ENCODE measurements at places on chromosomes 7 and 10.
A peak's percentile ranks its signal among the peaks of the same experiment; 100 is the strongest.

- DNase-seq, result no peak
Observed at GRCh38 chr10:129964611-129965424, 744 bp upstream of the EBF3 start.

- DNase-seq, result no peak
Observed at GRCh38 chr10:27716521-27716920, 29.1 kb downstream of the MKX start.

DNA sequence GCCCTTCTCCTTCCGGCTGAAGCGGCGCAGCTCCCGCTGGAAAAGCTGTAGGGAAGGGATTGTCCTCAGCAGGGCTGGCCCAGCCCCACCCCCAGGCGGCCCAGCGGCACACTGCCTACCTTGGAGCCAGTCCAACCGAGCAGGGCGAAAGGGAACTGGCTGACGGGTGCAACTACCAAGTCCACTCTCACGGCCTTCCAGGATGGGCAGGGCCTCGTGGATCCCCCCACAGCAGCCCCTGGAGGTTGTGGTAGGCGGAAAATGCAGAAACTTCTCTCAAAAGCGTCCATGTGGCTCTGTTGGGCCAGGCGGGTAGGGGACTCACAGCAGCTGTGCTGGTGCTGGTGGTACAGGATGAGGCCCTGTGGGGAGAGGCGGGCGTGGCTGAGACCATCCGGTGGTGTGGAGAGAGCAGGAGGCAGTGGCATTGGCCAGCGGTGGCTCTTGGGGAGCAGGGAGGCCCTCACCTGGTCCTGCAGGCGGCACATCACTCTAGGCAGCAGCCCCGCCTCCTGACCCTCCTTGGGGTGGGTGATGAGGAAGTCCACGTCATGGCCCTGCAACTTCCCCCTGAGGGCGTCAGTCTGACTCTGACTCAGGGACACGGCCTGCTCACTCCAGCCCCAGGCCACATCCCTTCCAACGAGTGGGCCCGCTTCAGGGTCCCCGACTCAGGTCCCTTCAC, 8.4 kb upstream of the PGAM2 start:
- DNase-seq, result peak; percentile 68

- no peak for DNase-seq
Observed at GRCh38 chr7:87984088-87984487, 50.0 kb downstream of the ADAM22 start.

DNA sequence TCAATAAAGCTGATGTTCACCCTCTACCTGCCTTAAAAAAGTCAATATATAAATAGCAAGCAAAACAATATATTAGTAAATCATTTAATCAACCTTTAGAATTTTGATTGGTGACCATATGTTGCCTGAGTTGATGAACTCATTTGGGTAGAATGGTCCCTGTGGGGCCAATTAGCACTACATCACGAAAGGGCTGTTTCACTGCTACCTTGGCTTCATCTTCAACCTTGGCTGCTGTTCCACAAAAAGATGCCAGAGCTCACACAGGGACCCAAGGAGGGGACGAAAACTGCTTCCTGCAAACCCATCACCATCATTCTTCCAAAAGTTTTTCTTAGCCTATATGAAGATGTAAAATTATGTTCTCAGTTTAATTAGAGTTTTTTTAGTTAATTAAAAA, 35.4 kb upstream of the HBP1 start:
- no peak for DNase-seq

DNA sequence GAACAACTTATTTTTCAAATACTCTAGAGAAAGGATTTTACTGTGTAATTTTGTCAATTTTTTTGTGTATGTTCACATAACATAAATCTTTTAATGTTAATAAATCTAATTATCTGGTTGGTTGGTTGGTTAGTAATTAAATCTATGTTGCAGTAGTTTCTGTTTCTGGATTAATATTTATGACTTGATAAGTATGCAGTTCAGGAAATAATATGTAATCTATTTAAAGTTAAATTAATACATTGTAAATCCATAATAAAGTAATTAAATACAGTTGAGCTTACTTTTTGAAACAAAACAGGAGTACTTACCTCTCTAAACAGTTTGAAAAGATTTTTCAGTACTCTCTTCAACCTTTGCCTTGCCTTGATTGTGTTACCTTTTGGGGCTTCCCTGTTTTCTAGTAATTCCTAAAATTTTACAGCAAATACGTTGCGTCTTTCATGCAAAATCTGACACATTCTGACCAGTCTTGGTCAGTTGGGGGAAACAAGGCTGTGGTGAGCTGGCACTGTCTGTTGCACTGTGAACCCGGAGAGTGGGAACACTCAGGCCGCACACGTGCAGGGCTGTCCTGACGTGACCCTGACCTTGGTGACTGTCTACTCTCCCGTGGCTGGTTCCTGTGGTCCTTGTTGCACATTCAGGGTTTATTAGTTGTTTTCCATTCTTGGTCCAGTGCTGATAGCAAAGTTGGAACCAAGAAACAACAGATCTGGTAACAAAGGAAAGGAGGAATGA, 45.6 kb upstream of the FGL2 start:
- no peak for DNase-seq

DNA sequence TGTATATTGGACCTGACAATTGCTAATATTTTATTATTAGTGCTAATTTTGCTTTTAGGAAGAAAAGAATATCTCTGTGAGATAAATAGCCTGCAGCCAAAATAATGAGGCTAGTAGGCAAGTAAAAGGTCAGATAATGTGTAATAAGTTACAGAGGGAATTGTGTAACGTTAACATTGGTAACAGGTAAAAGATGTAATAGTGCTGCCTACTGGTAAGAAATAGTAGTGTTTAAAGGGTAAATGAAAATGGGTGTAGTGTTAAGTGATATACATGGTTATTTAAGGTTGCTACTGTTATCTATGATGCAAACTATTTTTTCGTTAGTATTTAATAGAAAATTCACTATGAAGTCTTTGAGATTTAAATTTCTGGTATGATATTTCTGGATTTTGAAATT, 9.2 kb upstream of the FOXP2 start:
- no peak for DNase-seq

GRCh38 chr10:128537834-128538330, 411.7 kb upstream of the MKI67 start:
- DNase-seq, result no peak

DNA sequence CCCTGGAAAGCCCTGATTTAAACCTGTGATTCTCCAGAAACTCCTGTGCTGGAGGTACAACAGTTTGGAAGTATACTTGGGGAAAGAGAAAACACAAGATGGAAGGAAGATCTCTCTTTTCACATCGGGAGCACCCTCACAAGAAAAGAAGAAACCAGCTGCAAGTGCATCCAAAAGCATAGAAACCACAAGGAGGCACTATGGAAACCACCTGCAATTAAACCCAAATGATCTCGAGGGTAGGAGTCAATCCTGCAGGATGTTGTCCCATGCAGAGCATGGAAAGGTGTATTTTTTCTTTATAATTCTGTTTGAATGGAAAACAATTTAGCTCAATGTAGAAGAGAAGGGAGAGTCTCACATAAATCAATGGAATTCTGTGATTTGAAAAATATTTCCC, 210.5 kb downstream of the TWIST1 start:
- DNase-seq, result no peak

- DNase-seq, result no peak
Observed at GRCh38 chr10:78948621-78949030, 120.1 kb upstream of the ZMIZ1 start.

GRCh38 chr7:12210179-12211053, 678 bp upstream of the TMEM106B start:
- DNase-seq, result no peak

GRCh38 chr10:103854686-103855391, 537 bp downstream of the SH3PXD2A start:
- no peak for DNase-seq

- DNase-seq, result no peak
Observed at GRCh38 chr10:64859911-64860310, 1338.7 kb downstream of the REEP3 start.

DNA sequence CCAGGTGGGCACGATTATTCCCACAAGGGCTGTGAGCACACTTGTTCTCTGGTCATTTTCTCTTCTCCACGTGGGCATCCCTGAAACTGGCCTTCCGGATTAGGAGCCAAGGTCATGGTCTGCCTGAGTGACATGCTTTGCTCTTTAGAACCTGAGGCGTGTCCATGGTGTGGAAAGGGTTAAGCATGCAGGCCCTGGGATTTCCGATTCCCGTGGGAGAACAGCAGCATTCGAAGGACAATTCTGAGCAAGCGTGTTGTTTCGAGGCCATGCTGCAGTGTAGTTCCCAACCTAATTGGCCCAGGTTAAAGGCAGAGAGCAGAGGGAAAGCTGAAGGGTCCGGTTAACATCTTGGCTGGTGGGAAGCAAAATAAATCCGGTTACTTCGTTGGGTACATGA, 245.9 kb downstream of the SKAP2 start:
- DNase-seq, result no peak

DNA sequence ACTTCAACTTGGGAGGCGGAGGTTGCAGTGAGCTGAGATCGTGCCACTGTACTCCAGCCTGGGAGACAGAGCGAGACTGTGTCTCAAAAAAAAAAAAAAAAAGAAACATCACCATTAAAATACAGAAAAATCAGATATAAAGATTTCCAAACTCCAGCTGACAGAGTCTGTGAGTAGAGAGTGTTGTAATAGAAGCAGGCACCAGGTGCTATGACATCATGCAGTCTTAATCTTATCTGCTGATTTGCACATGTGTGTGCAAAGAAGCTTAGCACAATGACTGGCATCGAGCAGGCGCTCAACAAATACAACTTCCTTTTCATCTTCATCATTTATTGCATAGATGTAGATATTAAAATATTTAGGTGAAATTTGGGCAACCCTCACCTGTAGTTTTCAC, 92.2 kb downstream of the PRKCQ start:
- no peak for DNase-seq

DNA sequence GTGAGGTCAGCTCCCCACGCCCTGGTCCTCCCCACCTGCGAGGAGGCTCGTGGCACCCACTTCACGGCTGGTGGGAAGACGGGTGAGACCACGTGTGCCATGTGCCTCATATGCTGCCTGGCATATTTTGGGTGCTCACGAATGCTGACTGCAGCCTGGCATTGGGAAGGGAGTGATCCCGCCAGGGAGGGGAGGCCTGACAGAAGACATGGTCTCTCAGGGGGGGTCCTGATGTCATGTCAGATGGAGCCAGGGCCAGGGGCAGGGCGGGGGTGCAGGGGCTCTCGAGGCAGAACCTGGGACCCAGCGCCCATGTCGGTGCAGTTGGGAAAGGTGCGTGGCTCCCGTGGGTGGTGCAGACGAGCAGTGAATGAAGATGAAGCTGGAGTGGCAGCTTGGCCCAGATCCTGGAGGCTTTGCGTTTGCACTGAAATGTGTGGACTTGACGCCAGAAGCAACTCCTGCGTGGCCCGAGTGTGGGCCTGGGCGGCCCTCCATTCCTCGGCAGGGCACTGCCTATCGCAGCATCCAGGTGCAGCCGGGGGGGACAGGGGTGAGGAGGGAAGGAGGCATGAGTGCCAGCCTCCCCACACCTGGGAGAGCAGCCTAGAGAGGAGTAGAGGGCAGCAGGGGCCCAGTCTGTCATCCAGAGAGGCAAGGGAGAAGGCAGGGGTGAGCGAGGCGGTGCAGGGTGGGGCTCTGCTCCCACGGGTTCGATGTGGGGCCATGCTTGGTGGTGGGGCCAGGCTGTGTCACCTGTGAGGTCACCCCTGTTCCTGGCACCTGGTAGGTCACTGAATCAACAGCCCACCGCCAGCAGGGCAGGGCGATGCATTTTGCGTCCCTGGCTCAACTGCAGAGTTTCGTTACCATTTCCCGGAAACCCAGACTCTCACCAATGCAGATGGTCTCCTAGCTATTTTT, 385.6 kb downstream of the DNAJB6 start:
- DNase-seq, result no peak

DNA sequence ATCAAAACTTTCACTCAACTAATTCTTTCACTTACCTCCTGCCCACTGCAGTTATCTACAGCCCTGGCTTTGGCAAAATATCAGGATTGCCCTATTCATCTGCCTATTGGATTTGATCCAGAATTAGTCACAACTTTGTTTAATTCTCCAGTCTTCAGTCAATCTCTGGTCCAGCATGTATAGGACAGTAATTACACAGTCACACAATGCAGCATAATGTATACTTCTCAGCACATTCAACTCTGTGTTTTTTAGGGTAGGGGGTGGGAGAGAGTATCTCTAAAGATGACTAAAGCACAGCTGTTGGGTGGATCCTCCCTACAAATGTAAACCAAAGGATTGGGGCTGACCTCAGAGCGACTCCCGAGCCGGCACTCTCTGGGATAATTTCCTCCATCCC, 17.7 kb upstream of the NRP1 start:
- DNase-seq, result no peak

DNA sequence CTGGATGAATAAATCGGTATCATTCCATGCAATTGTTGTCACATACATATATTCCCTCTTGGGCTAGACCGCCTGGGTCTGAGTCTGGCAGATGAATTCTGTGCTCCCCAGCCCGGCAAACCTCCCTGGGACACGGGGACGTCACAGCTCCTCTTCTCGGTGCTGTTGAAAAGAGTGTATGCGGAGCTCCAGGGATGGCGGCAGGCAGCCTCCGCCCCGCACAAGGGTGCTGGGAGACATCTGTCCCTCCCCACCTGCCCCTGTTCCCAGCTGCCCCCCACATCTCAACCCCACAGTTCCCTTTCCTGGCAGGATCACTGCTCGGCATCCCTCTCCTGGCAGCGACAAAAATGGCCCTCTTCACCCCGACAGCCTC, 32.1 kb downstream of the PRKAG2 start:
- DNase-seq, result no peak

GRCh38 chr7:64266341-64266919, 38.2 kb downstream of the ZNF679 start:
- no peak for DNase-seq

DNA sequence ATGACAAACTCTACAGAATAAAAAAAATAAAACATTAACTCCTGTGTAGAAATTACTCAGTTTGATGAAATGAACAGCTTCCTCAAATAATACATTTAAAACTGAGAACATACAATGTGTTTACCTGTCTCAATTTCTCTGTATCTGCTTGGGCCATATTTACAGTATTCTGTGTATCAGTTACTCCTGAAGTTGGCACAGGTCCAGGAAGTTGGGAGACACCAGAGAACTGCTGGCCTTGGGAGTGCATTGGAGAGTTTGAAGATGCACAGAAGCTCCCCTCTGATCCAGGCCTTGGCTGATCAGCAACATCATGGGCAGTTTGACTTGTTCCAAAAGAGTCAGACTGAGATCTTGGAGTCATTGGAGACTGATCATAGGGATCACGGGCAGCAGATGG, 155.1 kb downstream of the GALNT11 start:
- no peak for DNase-seq

DNA sequence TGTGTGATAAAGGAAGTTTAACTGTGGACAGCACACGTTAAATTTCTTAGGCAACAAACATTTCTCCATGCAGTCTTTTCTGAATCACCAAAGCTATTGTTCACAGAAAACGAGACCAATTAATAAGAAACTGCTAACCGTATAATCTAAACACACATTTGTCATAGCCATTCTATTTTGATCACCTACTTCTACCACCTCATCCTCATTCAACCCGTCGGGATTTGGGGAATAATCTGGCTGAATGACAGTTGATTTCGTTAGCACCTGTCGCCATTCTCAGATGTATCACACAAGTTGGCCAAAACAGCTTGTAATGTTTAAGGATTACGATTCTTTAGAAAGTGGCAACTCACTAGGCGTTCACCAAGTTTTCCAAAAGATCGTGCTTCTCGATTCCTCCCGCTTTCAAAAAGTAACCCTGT, 1.2 kb downstream of the EZH2 start:
- DNase-seq, result no peak

GRCh38 chr7:116162254-116162653, 48.1 kb upstream of the TES start:
- DNase-seq, result no peak
